ENCODE measurements at places on chromosomes 11 and 22.

DNA sequence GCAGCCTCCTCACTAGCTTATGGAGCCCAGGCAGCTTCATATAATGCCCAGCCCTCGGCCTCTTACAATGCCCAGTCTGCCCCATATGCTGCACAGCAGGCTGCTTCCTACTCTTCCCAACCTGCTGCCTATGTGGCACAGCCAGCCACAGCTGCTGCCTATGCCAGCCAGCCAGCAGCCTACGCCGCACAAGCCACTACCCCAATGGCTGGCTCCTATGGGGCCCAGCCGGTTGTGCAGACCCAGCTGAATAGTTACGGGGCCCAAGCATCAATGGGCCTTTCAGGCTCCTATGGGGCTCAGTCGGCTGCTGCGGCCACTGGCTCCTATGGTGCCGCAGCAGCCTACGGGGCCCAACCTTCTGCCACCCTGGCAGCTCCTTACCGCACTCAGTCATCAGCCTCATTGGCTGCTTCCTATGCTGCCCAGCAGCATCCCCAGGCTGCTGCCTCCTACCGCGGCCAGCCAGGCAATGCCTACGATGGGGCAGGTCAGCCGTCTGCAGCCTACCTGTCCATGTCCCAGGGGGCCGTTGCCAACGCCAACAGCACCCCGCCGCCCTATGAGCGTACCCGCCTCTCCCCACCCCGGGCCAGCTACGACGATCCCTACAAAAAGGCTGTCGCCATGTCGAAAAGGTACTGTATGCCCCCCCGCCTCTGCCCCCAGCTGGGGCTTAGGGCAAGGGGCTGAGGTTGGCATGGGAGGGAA lies 8.8 kb downstream of the RBM14 start:
- DNase-seq = no peak

DNA sequence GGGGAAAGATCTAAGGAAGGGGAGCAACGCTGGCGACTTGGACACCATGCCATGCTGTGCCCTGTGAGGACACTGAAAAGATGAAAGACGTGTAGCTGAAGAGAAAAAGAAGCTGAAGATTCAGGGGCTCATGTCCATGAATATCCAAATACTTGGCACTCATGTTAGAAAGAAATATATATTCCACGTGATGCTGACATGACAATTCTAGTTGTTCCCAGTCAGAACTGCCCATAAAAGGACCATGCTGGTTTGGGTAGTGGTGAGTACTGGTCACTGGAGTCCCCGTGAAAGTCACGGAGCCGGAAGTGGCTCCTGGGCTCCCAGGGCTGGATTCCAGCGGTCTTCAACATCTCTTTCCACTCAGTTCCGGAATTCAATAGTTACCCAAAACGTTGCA lies 9.9 kb downstream of the MS4A15 start:
- DNase-seq = no peak

DNA sequence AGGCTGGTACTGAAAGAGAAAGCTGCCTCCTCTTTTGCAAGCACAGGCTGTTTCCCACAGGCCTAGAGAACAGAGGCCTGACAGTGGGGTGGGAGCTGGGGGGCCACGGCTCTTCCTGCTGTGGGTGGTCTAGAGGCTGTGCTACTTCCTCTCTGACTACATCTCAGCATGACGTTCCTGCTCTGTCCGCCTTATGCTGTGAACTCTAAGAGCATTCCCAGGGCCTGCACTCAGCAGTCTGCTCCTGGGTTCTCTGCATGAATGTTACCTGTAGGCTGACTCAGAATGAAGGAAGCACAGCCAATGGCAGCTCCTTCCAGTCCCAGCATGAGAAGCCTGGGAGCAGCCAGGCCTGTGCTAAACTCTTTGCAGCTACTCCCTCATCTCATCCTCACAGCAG lies 534.3 kb downstream of the NTM start:
- DNase-seq = no peak

- DNase-seq = no peak
These were observed 10.6 kb upstream of the CARD10 start for GRCh38 chr22:37529652-37530345.

DNA sequence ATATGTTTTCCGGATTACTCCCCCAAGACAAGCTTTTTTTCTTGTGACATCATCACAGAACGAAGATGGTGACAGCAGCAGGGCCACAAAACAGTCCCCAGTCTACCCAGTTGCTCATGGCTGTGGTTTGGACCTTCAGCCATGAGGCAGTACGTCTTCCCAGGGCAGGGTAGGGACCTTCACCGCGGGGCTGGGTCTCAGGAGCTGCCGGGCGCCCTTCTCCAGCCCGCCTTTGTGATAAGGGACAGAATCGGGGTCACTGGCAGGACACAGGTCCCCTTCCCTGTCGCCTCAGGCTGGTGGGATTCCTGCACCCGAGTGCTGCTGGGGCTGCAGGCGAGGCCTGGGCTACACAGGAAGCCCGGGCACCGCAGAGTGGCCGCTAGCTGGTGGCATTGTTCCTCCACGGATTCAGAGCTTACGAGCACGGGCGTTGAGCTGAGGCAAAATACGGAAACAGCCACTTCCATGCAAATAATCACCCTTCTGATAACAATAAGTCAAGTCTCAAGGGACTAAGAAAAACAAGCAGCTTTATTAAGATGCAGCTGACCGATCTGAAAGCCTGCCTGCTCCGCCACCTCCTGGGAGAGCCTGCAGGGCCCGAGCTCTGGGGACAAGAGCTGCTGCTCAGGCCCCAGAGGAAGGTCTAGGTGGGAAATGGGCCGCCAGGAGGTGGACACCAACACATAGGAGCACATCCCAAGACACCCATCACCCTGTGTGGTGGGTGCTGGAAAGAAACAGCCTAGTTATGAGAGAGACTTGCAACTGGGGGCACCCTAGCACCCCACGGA lies 12.3 kb downstream of the TBX1 start:
- DNase-seq = no peak

DNA sequence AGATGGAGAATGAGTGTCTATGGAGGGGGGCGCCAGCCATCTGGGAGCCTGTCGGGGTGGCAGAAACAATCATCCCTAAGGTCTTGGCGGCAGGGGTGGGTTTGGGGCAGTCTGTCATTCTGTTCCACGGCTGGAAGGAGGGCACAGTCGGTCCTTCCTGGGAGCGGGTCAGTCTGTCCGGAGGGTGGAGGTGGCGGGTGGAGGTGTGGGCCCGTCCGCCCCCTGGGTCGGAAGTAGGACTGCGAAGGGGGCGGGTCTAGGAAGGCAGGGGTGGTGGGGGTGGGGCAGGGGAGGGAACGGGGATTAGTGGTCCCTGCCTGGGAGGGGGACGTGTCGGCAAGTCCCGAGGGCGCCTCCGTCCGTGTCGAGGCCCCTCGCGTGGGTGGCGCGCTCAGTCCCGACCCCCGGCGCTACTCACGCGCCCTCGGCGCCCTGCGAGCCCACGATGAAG lies 461 bp downstream of the TBC1D10A start:
- no peak for DNase-seq
